ENCODE measurements at places on chromosomes 2 and 18.

DNA sequence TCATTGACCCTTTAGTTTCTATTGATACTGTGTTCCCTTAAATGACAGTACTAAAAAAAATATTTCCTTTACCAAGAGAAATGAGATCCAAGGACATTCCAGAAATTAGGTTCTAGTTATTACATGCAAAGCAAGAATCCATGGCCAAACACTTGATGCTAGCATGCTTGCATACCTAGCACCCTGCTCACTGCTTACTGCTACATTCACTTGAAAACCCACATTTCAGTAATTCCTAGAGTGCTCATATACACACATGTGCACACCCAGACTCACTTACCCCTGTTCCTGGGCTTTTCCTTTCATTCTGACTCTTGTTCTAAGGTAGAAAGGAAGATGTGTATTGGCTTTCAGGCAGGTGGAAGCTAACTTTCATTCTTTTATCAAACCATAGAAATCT lies 395.9 kb downstream of the THSD7B start:
- no peak for DNase-seq

DNA sequence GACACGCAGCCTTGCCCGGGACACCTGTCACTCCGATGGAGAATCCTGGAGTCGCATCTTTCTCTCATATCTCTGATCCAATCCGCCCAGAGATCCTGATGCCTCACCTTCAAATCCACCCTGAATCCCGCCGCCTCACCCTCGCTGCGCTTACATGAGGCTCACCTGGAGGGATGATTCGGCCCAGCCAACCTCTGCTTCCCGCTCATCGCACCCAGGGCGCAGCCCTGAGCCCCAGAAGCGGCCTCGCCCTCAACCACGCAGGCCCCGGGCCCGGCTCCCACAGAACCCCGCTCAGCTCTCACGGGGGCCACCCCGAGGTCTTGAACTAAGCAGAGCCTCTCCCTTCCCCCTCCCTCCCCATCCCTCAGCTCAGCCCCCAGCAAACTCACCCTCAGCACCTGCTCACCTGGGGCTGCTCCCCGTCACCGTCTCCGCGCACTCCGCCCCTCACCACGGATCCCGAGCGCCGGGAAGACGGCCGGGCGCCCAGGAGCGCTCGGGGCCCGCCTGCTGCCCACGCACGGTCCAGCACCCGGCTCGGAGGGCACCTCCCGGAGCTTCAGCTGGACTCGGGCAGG lies 160.0 kb downstream of the NDUFA10 start:
- no peak for DNase-seq

- peak; percentile 33 for DNase-seq
These were observed 120.5 kb upstream of the HS6ST1 start for GRCh38 chr2:128439031-128439790.

DNA sequence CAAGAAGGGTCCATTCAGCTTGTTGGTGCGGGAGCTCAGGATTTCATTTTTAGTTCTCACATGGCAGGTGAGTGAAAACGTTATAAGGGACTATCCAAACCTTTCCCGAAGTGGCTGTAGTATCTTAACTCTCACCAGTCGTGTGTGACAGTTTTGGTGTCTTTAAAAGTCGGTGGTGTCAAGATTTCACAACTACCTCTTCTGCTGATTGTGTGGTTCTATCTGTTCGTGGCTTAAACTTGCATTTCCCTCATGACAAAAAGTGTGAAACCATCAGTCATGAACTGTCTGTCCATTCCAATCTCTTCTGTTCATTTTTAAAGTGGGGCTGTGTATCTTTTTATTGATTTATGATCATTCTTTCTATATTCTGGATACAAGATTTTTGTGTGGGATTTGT lies 3.8 kb upstream of the AQP12B start:
- no peak for DNase-seq

DNA sequence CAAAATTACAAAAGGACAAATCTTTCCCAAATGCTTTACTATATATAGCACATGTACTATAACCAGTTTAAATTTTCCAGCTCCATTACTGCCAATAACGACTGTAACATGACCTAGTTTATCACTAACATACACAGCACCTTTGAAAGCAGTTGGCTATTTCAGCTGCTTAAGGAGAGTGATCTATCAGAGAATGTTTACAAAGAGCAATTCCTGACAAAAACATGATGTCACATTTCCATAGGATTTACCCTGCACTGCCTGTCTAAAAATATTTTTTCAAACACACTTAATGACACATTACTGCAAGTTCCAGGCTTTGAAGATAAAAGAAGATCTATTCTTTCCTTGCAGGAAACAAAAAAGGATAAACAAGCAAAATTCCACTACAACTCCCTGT lies 40.6 kb downstream of the ZNF516 start:
- no peak for DNase-seq

- no peak for DNase-seq
These were observed 32.9 kb downstream of the MBP start for GRCh38 chr18:77099485-77100370.

DNA sequence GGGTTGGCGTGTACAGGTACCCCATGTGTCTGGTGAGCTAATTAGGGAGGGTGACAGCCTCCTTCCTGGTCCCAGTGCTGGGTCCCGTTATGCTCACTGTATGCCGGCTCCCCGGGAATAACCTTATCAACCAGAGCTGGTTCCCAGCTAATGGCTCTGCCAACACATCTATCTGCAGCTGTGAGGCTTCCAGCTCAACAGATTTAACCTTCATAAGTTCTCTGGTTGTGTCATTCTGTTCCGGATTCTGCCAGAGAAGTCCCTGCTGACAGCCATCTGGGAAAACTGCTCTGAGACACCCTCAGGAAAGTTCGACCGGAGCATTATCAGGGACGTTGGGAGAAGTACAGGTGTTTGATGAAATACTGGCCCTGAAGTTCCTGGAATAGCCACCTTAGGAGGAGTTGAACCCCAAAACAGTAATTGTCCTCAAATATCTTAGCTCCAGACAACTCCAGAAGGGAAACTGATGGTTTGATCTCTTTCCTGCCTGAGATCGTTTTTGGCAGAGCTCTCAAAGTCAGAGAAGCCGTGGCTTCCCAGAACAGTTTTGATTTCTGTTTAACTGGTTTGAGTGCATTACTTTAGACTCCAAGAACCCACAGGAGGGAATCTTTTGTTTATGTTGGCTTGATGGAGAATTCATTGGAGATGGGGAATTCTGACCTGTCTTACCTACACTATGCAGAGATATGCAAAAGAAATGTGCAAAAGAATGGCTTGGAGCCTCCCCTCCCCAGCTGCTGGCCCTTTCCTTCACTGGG lies 39.4 kb upstream of the TXNDC2 start:
- DNase-seq = peak; percentile 13

DNA sequence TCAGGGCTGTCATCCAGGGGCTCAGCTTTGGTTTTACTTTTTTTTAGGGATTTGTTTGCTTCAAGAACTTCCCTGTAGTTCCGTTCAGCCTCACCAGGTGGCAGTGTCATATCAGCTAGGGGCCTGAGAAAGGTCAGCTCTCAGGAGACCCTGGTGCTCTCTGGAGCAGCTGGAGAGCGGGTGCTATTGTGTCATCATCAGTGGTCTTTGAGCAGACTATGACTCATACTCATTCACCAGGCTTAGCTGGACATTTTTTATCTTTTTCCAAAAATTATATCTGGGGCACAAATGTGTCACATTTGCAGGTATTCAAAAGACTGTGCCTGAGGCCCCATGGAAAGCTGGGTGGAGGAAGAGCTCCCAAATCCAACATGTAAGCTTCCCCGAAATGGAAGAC lies 24.4 kb downstream of the ZNF892 start:
- DNase-seq = peak; percentile 82

DNA sequence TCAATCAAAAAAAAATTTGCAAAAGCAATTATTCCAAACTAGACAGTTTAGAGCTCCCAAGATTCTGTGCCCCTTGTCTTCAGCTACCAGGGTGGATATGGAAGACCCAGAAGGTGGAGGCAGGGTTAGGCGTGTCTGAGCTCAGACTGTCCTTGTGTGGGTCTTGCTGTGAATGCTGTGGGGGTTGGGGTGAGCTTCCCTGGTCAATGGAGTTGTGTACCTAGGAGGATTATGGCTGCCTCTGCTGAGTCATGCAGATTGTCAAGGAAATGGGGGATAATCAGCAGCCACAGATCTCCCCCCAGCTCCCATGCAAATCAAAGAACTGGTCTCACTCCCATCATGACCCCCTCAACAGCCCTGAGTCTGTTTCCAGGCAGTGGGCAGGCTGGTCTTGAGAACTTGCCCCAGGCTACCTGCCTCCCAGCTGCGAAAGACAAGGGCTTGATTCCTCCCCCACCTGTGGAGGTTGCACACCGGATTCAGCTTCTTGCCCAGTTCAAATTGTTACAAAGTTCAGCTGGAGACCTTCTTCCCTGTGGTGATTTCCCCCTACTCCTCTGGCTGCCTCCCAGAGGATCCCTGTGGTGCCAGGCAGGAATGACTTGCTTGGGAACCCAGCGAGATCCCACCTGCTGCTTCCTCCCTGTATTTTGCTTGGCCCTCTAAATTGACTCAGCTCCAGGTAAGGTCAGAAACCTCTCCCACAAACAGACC lies 77.0 kb downstream of the RAD51AP2 start:
- peak; percentile 47 for DNase-seq

DNA sequence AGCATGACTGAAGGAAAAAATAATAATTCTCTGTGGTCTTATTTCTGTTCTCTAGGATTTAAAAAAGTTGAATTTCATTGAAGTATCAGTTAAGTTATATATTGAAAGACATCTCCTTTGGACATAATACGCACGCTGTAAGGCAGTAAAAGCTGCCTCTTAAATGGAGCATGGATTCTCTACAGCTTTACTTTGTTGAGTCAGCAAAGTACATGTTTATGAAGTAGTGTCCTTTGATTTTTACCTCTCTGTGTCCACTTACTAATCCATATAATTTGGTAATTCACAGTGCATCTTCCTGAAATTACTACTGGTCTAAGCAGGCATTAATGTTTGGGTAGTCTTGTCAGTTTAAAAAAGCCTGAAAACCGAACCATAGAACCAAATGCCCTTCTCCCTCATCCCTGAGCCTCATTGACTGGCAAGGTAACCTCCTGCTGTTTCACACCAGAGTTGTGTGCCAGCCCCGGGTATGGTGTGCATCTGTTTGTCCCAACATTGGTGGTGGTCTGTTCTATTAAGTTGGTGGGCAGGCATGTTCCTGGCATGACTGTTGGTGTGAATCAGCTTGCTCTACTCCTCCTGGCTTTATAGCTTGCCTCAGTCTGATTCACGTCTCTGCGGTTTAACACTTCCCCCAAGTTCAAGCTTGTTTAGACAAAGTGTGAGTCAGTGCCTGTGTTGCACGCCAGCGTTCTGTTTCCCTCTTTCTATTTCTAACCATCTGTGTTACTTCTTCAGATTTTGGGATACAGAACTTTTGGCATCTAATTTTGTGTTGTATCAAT lies 71.0 kb upstream of the ITM2C start:
- no peak for DNase-seq

GRCh38 chr2:144512891-144513351 lies 7.0 kb downstream of the ZEB2 start:
- DNase-seq = no peak

- DNase-seq = no peak
These were observed 266.7 kb downstream of the METTL4 start for GRCh38 chr18:2304378-2305175.

DNA sequence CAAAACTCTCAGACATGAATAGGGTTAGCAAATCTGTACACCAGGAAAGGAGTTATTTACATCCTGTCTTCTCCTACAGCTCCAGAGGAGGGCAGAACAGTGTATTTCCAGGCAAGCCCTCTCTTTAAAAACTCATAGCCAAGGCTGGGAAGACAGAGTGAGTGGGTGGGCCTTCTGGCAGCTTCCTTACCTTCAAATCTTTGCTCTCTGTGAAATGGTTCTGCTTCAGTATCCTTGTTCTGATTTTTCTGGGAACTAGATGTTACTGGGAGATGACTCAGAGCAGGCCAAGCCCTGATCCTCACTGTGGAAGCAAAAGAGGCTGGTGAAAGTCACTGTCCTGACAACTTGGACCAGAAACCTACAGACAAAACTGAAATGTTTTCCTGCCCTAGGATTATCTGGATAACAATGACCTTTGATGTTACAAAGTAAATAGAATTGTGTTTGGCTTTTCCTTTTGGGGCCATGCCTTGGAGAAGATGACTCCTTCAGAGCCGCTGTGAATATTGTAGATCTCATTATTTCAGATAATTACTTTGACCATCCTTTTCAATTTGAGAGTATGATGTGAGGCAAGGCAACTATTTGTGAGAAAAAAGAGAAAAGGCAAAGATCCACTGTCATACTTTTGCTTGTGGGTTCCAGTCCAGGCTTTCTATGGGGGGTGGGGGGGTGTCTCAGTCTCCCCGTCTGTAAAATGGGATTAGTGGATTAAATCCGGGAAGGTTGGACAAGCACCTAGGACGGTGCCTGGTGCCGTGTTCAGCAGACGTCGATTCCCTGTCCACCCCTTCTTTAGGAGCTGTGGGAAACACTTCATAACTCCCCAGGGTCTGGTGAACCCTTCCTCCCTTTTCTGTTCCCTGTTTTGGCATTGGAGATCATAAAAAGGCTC lies 644 bp upstream of the QPCT start:
- no peak for DNase-seq

- peak; percentile 89 for DNase-seq
These were observed 172 bp downstream of the PRKD3 start for GRCh38 chr2:37324536-37324785.

DNA sequence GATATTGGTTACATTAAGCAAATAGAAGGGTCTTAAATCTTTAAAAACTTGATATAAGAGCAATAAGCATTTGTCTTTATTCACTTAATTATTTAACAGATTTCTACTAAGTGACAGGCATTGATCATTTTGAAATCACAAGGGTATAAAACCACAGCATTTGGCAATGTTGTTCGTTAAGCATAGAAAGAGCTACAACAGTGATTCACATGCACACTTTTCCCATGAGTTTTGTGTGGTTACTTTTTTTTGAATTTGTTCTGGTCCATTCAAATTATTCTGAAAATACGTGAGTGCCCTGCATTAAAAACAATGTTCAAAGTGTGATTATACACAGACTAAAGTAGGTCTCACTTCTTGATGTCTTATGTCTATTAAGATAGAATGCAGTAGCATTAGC lies 52.2 kb downstream of the LYPD6B start:
- DNase-seq = no peak

- no peak for DNase-seq
These were observed 116.6 kb downstream of the HDAC4 start for GRCh38 chr2:239283961-239284795.

DNA sequence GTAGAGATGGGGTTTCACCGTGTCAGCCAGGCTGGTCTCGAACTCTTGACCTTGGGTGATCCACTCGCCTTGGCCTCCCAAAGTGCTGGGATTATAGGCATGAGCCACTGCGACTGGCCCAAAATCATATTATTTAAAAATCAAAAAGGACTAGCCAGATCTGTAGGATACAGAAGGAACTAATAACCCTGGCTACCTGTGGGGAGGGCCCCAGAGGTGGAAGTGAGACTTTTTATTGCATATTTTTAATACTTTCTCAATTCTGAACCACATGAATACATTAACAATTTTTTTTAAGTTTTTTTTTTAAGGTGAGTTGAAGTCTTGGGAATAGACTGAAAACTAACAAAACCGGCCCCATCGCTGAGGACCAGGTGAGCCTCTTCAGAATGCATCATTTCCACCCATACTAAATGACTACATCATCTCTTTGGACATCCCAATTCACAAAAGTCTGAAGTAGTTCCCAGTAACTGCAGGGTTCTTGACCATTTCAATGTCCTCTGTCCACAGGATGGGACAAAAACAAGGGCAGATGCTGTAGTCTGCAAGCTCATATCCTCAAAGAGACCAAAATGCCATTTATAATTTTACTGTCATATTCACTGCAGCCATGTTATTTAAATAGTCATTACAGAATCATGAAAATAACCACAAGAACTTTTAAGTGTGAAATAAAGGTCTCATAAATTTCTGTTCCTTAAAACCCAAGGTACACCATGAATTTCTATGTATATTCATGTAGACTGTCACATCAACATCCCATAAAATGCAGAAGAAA lies 21.4 kb downstream of the RPL31 start:
- no peak for DNase-seq
